ENCODE measurements at places on chromosomes 2 and 18.

DNA sequence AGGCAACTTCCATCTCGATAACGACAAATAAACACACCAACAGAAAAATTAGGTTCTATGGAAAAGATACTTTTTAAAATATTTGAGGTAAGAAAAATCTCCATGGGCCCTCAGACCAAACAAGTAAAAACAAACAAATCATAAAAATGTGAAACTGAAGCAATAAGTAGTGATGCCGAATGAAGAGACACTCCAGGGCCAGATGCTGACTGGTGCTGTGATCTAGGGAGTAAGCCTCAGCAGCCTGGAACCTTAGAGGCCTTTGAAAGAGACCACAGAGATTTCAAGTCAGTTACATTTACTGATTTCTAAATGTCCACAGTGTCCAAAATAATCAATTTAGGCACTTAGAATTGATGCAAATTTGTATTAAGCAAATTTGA, 1144.7 kb downstream of the CNTNAP5 start:
- no peak for DNase-seq

DNA sequence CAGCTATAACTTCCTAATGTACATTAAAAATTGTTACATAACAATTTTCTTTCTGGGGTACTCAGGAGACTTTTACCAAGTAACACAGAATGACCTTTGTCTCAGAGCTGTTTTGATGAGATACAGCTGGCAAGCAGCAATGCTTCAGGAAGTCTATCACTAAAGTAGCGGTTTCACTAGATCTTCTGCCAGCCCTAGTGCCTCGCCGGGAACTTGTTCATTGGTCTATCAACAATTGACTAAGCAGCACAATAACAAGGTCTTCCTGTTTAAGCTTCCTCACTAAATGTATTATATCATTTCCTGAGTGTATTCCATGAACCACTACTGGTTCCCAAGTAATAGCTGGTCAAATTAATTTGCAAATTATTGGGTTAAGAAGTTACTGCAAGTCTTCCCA, 69.2 kb downstream of the TRIP12 start:
- DNase-seq = no peak

DNA sequence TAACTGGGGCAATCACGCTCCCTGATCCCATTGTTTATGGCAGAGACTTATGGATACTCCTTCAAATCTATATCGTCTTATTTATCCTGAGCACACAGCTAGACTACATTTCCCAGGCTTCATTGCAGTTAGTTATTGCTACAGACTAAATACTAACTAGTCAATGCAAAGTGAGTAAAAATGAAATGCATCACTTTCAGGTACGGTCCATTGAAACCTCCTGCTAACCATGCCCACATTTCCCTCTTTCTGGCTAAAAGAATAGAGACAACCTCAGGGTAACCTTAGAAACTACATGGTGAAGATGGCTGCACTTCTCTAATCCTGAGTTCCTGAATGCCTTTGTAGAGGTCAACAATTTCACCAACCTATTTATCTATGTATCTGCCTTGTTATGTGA, 437.4 kb downstream of the EPHA4 start:
- no peak for DNase-seq

DNA sequence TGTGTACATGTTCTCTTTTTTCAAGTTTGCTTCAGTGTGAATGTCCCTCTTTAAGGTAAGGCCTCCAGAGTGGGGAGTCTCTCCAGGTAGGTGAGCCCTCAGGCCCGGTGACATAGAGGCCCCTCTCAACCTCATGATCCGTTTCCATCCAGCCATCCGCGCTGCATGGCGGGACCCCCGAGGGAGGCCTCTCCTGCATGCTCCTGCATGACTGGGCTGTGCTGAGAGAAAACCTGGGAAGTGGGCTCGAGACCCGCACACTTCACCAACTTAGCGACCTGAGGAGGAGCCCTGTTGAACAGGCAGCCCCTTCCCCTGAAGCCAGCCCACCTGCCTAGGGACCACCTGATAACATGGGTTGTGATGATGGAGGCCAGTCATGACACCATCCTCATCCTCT, 131.3 kb upstream of the EPAS1 start:
- no peak for DNase-seq

- DNase-seq = no peak
Measured at GRCh38 chr2:188395903-188396689, 104.4 kb downstream of the GULP1 start.
